ENCODE measurements at places on chromosomes 6 and 20.

DNA sequence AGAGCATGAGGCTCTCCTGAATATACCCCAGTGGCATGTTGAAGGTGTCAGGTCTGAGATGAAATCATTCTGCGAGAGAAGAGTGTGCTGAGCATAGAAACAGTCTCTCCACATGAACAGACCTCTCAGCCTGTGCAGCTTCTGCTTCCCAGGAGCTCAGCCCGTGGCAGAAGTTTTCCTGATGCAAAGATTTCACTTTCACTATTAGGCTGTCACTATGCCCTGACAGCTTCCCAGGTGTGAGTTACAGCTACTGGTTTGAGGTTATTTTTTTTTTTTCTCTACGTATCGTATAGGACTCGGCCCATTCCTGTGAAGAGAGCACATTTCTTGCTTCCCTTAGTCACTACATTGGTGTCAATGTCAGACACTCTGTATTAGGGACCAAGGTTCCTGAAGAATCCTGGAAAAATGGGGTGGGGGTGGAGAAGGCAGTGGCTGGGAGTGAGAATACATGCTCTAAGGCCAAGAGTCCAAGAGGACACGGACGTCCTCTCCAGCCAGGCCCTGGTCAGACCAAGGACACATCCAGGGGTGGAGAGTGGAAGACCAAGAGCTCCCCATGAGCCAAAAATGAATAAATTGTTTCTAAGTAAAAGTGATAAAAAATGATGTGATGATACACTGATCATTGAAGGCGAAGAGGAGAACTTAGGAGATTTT is 121.2 kb upstream of the AKAP12 start:
- DNase-seq, result no peak

GRCh38 chr20:63172726-63173125 is 43.2 kb downstream of the YTHDF1 start:
- DNase-seq, result no peak

DNA sequence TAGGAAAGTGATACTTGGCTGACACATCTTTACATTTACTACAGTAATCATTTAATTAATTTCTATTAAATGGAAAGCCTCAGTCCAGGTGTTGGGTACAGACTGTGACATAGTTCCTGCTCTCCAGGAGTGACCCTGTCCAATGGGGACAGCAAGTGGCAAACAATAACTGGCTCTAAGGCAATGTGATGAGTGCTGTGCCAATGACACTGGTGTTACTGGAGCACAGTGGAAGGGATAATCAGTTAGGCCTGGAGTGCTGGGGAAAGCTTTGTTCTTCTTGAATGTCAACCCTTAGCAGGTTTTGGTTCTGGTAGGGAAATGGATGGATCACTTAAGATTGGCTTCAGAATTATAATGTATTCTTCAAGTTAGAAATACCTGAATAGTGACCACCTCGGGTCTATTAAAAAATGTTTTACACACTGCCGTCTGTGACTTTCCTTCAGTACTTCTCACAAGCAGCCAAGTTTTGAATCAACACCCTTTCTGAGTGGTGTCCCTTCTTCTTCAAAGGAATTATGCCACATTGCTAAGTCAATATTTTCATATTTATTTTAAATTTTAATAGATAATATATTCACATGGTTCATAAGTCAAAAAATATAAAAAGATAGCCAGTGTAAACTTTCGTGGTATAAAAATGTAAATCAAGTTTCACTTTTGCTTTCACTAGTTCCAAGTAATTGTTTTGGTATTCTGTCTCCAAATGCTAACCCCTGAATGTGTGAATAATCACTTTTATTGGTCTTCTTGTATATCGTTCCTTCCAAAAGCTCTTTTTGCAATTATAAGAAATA is 9.6 kb downstream of the CMTR1 start:
- DNase-seq, result no peak

GRCh38 chr20:25985597-25985996 is 288.9 kb upstream of the ZNF337 start:
- no peak for DNase-seq

DNA sequence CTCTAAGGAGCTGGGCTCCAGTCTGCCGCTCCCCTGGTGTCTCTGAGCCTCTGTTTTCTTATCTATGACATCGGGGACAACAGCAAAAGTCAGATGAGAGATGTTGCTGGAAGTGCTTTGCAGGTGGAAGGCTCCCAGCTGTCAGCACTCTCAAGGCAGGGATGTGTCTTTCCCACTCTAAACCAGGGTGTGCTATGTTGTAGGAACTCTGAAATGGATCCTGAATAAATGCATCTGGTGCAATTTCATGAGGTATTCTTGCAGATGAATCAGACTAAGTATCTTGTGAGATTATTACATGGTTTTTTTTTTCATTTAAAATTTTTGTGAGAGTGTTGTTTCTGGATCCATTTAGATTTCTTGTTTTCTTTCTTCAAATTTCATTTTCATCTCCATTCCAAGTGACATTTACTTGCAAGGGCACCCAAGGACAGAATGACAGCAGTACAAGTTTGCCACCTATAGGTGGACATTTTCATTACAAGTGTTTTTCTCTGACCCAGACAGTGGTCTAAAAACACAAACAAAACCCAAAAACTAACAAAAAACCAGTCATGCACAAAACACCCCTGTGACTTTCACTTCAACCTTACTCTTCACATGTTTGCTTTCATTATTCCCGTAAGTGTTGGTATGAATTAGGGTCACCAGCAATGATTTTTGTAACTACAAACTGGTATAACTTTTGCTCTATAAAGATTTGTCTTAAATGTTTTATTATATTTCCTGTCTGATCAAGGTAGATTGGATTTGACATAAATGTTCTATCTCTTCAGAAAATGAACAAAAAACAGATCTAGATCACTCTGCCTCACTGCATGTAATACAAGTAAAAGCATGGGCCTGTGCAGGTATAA is 14.7 kb upstream of the SIM1 start:
- no peak for DNase-seq

DNA sequence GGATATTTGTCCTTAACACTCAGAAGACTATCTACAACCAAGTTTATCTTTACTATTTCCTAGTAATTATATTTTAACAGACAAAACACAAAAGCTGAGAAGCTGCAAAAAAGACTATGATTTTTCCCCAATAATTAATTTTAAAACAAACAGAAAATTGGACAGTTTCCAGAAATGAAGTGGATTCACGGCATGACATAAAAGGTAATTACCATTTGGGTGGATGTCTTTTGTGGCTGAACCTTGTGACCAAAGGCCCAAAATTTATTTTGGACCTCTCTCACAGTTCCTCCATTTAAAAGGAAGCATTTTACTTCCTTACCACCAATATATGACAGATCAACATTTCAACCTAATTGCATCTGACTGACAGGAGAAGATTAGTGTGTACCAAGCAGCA is 90.2 kb downstream of the GMDS start:
- DNase-seq, result no peak

DNA sequence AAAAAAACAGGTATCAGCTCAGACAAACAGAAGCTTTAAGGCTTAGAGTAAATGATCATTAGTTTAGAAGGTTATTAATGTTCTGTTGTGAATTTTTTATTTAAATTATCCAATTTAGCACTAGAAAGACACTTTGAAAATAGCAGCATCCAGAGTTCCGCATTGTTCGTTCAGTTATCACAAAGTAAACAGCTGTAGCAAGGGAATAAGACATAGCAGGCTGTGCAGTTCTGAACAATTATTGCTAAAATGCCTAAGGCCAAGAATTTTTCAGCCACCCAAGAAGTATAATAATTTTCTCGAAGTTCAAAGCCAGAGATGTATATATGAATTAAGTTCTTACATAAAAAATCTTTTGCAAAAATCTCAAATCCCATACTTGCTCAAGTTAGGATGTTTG is 8.0 kb upstream of the TNFAIP3 start:
- no peak for DNase-seq

DNA sequence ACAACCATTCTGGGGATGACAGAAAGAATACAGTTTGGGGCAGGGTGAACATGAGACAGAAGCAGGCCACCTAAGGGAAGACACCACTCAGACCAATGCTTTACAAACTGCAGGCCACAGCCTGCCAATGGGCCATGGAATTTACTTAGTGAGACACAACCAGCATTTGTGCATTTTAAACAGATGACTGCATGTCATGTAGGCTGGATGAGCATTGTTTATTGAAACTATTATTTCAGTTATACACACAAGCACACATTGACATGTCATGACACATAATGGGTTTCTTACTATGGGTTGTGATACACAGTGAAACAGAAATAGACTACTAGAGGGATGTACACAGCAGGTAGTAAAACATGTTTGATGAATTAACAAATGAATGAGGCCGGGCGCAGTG is 8.0 kb downstream of the PGM3 start:
- no peak for DNase-seq

DNA sequence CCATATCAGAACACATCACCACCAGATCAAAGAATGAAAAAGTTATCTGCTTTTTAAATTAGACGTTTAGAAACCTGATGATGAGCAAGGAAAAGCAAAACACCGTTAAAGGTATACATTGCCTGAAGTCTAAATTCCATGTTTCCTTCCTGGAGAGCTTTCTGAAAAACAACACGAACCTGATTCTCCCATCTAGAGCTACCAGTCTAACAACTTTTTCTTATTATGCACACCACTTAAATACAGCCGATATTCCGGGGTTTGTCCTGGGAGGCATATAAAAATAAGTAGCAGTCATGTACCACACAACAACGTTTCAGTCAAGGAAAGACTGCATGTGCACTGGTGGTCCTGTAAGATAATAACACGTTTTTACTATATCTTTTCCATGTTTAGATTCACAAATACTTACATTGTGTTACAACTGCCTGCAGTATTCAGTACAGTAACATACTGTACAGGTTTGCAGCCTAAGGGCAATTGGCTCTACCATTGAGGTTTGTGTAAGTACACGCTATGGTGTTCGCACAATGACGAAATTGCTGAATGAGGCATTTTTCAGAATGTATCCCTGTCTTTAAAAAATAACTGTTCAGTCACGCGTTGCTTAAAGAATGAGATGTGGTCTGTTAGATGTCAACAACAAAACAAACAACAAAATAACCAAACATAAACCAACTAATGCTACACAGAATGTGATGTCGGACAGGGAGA is 19.1 kb upstream of the LYRM2 start:
- DNase-seq, result no peak

DNA sequence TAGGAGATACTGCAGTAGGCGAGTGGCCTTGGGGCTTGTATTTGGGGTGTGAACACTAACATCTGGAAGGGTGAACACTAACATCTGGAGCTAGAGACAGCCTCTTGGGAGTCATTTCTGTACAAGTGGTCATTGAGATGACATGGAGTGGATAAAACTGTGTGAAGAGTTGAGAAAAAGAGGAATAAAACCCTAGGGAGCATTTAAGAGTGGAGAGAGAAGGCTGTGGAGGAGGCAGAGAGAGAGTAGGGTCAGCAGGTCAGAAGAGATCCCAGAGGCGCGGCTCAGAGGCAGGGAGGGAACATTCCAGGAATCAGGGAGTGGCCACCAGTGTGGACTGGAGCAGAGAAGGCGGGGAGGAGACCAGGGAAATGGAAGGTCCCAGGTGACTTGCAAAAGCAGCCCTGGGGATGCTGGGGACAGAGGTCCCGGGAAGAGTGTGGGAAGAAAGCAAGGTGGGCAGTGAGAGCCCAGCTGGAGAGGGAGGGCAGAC is 202.0 kb upstream of the RNF24 start:
- DNase-seq, result peak; percentile 69

- no peak for DNase-seq
These were observed 72.6 kb upstream of the LY86 start for GRCh38 chr6:6515691-6516607.

DNA sequence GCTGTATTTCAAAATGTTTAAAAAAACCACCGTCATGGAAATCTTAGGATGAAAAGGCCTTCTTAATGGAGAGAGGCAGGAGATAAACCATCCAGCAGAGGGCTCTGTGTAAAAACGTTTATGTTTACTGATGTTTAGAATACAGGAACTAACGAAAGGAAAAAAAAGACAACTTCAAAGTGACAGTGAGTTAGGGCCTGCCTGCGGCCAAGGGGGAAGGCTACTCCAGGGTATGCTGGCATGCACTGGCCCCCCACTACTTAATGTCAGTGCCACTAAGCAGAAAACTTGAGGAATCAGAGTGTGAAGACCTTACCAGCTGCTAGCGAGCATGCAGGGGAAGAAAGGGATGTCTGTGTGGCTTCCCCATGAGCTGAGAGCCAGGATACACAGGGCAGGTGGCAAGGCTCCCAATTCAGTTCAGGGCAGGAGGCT is 47.7 kb downstream of the AKAP7 start:
- peak; percentile 42 for DNase-seq

GRCh38 chr20:61053487-61053886 is 198.6 kb upstream of the CDH4 start:
- DNase-seq, result no peak

DNA sequence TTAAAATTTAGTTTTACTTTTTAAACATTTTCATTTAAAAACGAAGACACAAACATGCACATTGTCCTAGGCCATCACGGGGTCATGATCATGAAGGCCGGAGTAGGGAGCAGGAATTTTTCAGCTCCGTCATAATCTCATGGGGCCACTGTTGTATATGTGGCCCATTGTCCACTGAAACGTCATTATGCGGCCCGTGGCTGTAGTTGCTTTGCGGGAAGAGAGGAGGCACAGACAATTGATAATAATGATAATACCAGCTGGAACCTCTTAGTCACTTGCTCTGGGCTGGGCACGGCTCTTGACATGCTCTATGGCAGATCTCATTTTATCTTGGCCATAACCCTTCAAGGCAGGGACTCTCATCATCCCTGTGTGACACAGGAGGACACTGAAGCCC is 56.5 kb upstream of the FNDC1 start:
- DNase-seq, result no peak
